ENCODE measurements at places on chromosomes 7 and 10.
A peak's percentile ranks its signal among the peaks of the same experiment; 100 is the strongest.

- DNase-seq, result no peak
Measured at GRCh38 chr7:112537822-112538387, 57.1 kb downstream of the LSMEM1 start.

GRCh38 chr7:75866114-75866488 is 12.7 kb upstream of the RHBDD2 start:
- DNase-seq, result peak; percentile 73

- peak; percentile 79 for DNase-seq
Measured at GRCh38 chr7:139738101-139738489, 39.7 kb downstream of the HIPK2 start.

GRCh38 chr10:7485799-7486198 is 75.0 kb upstream of the SFMBT2 start:
- no peak for DNase-seq

- no peak for DNase-seq
Measured at GRCh38 chr10:33160151-33160550, 174.3 kb downstream of the NRP1 start.

GRCh38 chr7:101625031-101625791 is 3.9 kb downstream of the MYL10 start:
- peak; percentile 46 for DNase-seq

GRCh38 chr7:6279341-6279740 is 6.9 kb upstream of the CYTH3 start:
- DNase-seq, result no peak

GRCh38 chr10:88538048-88538447 is 45.1 kb downstream of the RNLS start:
- DNase-seq, result peak; percentile 92

- DNase-seq, result no peak
Measured at GRCh38 chr10:129049501-129049900, 417.5 kb upstream of the MGMT start.

DNA sequence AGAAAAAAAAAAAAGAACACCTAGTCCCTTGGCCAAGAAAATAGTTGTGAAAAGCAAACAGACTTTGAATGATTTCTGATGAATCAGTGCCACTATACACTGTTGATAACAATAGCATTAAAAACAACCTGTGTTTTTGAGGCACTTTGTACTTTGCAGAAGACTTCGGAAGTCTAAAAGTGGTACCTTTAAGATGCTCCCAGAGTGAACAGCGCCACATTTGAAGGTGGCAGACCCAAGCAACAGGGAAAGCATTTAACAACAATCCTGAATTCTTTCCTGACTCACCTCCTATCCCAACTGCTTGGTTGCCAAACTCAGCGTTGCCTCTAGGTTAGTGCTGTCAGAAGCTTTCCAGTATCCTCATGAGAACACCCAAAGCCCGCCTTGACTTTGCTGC is 102.5 kb upstream of the CCDC6 start:
- DNase-seq, result no peak

GRCh38 chr10:17766731-17767130 is 14.7 kb downstream of the TMEM236 start:
- DNase-seq, result no peak

- DNase-seq, result no peak
Measured at GRCh38 chr7:130614449-130614848, 54.1 kb downstream of the COPG2 start.

DNA sequence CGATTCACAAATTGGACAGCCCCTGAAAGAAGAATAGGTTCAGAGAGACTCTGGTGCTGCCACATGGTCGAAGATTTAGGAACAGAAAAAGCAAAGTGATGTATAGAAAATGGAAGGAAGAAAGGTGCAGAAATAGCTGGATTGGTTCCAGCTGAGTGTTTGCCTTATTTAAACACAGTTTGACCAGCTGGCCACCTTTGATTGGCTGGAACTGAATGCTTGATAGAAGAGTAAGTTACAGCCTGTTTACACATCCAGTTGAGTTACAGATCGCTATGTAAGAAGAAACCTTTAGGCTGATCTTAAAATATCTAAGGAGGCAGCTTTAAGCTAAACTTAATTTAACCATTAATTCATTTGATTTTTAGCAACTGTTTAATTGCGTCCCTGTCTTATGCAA is 40.3 kb upstream of the KAT6B start:
- DNase-seq, result no peak

DNA sequence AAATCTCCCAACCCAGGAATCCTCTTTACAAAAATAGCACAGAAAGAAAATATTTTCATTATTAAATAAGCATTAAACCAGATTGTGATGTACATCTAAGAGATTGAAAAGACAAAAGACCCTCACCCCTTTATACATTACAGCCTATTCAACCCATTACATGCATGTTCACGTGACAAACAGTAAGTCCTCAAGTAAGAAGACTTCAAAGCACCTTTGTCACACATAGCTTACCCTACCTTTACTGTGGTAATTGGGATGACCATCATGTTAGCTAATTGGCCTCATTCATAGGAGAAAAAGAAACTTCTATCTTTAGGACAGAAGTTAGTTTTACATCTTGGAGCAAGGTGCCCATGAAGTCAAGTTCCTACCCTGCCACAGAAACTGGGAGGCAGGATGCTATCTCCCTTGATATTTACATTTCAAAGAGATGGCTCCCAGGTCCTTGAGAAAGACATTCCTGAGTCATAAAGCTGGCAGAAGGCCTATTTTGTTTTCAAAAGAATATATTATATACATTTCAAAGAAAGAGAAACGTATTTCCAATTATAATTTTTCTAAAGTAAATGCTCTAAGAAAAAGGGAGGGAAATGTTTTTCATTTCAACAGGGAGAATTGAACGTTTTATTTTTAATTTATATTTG is 48.1 kb downstream of the GNAI1 start:
- peak; percentile 58 for DNase-seq

GRCh38 chr10:118956802-118957442 is 72.6 kb upstream of the NANOS1 start:
- DNase-seq, result no peak

DNA sequence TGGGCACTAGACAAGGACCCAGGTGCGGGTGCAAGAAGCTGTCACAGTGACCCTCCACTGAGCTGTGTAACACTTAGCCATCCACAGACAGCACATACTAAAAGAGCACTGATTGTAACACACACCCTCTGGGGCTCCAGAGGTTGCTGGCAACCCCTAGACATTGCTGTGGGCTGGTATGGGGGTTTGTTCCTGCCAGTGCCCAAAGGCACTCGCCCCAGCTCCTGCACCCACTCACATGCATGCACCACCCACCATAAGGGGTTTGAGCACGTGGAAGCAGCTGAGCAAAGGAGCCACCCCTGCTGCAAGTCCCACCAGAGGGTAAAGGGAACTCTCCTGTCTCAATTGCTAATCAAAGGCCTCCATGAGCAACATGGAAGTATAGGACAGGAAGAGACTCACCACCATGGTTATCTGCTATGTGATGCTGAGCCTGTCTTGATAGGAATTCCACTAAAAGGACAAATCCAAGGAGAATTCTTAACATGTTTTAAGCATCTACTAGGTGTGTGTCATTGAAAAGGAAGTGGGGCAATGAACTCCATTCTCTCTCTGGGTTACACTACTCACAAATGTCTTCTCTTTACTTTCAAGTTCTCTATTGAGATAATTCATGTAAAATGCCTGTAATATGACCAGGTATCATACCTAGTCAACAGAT is 103.1 kb downstream of the GFRA1 start:
- no peak for DNase-seq

- no peak for DNase-seq
Measured at GRCh38 chr7:105940109-105940508, 23.0 kb upstream of the CDHR3 start.

GRCh38 chr7:30363778-30364563 is 79.6 kb downstream of the ZNRF2 start:
- DNase-seq, result no peak

DNA sequence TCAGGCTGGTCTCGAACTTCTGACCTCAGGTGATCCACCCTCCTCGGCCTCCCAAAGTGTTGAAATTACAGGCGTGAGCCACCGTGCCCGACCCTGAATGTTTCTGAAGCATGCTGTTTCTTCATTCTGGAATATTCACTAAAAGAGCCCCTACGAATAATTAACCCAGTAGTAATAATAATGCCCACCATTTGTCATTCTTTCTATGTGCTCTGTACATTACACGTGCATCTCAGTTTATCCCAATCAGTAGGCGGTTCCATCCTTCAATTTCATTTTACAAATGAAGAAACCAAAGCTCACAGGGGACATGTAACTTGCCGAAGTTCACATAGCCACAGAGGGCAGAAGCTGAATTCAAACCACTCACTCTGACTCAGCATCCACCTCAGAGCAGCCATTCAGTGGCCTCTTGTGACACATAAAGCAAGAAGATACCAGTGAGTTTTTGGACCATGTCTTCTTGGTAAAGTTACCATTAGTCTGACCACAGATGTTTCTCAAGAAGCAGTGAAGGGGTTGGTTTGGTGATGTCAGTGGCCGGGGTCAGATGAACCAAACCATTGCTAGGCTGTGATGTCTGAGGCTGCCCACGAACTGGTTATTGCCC is 71.9 kb upstream of the DUSP5 start:
- peak; percentile 99 for DNase-seq

- DNase-seq, result no peak
Measured at GRCh38 chr7:41121228-41121627, 581.7 kb downstream of the INHBA start.

DNA sequence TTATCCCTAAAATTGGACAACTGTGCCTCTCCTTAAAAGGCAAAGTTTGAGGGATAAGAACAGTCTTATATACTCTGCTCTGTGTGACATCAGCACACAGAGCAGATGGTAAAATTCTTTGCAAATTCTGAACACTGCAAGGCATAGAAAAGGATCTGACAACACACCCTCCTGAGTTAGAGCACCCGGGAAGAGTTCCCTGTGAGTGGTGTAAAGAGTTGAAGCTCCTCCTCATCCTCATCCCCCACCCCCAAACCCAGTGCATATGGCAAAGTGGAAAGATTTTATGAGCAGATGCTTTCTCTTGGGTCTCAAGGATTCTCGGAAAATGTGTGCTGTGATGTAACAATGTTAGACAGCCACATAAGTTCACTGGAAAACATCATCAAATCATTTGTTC is 40.0 kb upstream of the DGKI start:
- DNase-seq, result no peak

- DNase-seq, result no peak
Measured at GRCh38 chr10:76125900-76126299, 694.5 kb downstream of the LRMDA start.

DNA sequence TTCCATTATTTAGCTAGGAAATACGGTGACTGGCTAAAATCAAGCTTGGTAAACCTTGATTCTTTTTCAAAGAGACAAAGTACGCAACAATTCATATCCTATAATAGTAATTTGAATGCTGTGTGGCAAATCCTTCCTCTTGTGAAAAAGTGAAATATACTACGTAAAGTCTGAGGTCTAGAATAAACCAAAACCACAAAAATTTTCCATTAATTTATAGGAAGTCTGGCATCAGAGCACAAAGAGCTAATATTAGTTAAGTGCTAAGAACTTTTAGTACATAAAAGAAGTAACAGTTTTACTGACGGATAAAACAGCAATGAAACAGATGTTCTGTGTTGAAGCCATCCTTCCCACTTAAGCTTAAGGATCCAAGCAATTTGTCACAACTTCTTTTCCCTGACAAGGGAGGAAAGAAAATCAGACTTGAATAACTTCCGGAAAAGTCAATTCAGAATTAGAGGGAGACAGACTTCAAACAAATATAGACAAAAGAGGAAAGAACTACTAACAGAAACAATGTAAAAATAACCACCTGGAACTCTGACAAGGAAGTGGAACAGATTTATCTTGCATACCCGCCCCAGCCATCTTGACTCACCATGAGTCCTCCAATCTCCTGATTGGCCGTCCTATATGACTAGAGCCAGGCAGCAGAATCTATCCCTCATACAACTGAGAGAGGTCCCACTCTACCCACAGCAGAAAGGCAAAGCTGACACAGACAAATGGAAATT is 34.6 kb downstream of the RHEB start:
- peak; percentile 84 for DNase-seq

- no peak for DNase-seq
Measured at GRCh38 chr7:90605055-90605454, 8.9 kb downstream of the CDK14 start.

- no peak for DNase-seq
Measured at GRCh38 chr7:66912195-66912594, 8.8 kb upstream of the TMEM248 start.

Measured in iris pigment epithelial cell (primary cell).